SK-N-SH treated with all-trans-retinoic acid at 6 μM for 48 hours (cell line): ENCODE measurements at places on chromosomes 12 and 14.

DNA sequence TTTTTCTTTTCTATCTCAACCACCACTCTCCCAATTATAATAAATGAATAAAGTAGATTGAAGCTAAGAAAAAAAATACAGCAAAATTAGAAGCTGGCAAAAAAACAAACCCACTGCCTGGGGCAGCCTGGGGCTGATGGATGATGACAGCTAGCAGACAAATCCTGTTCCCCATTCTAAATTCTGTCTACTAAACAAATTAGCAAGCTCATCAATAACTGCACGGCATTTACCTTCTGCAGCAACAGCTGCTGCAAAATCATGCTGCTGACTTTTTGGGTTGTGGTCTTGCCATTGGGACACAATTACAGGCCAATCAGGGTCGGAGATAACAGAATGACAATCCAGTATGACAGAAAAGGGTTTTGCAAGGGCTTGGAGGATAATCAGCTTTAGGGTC is 443.6 kb upstream of the SOX5 start:
- no peak for ATAC-seq

DNA sequence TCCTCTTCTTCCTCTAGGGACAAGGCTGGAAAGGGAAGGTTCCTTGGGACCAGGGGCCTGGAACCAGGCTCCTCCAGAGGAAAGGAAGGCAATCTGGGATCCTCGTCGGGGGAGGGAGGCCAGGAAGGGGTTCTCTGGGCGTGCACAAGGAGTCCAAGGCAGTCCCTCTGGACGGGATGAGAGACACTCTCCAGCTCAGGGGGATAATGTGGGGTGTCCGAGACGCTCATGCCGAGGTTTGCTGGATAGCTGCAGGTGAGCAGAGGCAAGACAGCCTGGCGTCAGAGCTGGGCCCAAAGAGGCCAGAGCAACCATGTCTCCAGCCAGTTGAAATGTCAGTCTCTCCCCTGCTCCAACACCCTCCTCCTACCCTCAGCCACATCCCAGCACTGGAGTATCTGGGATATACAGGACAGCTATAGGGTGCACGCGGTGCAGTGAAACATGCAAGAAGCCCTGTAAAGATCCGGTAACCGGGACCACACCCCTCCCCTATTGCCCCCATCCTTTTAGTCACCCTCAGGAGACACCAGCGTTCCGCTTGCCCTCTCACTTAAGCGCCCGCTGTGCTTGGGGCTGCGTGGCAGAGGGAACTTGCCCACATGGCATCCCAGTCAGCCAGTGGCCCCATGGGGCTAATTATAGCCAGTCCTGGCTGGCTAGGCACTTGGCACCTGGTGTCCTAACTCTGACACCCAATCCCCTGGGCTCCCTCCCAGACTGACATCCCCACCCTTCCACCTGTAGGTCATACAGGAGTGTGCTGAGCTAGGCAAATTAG is at the start of gene KLHL33:
KLHL33 (minus strand) TSS at position 585 of the 781 bp plus-strand sequence; CDS start at position 230, 355 bp downstream.
- no peak for ATAC-seq

DNA sequence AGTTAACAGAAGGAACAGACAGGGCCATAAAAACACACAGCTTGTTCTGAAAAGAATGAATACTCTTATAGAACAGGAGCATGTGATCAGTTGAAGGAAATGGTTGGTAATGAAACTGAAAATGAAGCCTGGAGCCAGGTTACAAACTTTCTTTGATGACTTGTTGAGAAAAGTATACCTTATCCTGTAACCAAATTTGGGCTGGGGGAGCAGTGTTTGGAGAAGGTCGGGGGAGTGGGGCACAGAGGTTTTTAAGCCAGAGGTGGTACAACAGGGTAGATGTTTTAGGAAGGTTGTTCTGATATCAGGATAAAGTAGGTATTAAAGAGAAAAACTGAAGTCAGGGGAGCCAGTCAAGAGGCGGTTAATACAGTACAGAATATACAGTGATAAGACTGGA is 8.2 kb downstream of the GOLT1B start:
- no peak for ATAC-seq

DNA sequence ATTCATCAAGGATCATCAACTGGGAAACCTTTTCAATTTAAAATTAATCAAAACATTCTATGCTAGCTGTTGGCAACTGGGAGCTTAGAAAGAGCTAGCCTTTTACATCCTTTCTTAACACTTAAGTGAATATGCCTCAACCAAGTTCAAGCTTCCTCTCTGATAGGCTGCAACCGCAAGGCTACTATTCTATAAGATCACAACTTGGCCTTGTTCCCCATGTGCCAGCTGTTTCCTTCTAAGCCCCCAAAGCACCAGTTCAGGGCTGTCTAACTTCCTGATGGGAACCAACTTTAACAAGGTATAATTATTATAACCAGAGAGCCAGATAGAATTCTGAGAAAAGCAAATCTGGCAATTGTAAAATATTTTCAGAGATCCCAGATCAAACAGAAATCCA is 37.0 kb downstream of the KCNC2 start:
- no peak for ATAC-seq

DNA sequence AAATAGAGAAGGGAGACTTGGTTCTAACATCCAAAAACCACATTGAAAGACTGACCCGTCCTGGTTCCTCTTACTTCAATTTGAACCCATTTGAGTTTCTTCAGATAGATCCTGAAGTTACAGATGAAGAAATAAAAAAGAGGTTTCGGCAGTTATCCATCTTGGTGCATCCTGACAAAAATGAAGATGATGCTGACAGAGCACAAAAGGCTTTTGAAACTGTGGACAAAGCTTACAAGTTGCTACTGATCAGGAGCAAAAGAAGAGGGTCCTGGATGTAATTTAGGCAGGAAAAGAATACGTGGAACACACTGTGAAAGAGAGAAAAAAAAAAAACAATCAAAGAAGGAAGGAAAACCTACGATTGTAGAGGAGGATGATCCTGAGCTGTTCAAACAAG is 25.4 kb upstream of the NFKBIA start:
- no peak for ATAC-seq

DNA sequence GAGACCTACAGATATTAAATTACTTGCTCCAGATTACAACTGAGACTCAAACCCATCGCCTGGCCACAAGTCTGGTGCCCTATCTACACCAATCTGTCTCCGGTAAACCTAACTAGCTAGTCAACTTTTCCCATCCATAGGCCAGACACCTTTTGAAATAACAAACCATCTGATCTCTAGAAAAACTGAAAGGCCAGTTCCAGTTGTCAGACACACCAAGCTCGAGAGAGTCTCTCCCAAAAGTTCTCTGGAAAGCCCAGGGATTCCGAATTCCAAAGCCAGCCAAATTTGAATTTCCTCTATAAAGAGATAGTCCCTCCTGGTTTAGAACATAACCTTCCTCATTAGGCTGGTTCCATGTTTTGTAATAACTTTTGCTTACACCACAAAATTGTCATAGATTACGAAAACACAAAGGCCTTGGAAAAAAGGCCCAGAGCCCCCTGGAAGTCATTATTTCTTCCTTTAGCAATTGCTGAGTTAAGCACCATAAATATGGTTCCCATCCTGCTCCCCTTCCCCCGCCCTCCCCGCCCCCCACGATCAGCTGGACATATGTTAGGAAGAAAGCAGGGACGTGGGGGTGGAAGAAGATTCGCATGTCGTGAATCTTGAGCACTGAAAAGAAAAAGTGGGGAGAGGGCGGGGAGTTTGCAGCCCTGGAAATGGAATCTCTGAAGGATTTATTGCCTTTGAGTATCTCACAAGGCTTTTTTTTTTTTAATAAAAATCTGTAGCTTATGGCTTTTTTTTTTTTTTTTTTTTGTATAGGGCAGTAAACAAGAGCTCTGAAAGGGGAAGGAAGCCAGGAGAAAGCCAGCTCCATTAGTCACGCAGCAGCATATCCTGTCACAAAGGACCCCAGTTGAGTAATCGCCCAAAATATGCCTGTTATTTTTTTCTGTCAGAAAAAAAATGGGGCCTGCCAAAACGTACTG is 110.4 kb downstream of the ZFP36L1 start:
- ATAC-seq: peak; percentile 78

DNA sequence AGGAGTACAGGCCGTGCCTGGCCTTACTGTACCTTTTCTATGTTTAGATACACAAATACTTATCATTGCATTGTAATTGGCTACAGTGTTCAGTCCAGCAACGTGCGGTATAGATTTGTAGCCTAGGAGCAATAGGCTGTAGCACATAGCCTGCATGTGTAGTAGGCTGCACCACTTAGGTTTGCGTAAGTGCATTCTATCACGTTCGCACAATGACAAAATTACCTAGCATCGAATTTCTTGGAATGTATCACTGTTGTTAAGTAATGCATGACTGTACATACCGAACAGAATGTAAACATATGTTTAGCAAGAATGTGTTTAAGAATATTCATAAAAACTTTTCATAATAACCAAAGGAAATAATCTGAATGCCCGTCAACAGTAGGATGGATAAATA is 31.9 kb downstream of the VRTN start:
- ATAC-seq: no peak

- ATAC-seq: no peak
Observed at GRCh38 chr14:83874662-83875061, 1655.3 kb upstream of the FLRT2 start.

GRCh38 chr14:73662487-73662943 is 17.7 kb downstream of the DNAL1 start:
- peak; percentile 99 for ATAC-seq

GRCh38 chr14:51596488-51597117 is 55.1 kb upstream of the FRMD6 start:
- no peak for ATAC-seq

DNA sequence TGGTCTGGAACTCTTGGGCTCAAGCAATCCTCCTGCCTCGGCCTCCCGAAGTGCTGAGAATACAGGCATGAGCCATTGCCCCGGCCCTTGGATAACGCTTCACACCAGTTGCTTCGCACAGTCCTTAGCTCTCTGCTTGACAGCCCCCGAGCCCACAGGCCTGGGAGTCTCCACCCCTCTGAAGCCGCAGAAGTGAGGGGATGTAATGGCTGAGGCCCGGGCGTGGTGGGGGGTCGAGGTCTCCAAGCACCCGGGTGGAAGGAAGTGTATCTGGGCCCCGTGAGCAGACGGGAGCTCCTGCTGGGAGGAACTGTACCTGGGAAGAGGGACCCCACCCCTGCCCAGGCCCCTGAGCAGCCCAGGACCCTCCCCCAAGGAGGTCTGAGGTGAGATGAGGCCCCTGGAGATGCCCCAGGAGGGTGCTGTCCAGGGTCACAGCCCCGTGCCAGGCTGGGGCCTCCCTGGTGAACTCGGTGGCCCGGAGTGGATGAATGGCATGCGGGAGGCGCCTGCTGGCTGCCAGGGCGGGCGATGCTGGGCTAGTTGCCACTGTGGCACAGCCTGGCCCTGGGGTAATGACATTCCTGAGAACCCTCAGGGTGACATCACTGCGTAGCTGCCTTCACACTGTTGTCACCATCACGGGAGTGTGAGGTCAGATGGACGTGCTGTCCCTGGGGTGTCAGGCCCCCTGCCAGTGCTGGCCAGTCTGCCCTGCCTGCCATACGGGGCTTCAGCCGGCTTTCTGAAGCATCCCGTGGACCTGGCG is 48.9 kb downstream of the KIF26A start:
- no peak for ATAC-seq

DNA sequence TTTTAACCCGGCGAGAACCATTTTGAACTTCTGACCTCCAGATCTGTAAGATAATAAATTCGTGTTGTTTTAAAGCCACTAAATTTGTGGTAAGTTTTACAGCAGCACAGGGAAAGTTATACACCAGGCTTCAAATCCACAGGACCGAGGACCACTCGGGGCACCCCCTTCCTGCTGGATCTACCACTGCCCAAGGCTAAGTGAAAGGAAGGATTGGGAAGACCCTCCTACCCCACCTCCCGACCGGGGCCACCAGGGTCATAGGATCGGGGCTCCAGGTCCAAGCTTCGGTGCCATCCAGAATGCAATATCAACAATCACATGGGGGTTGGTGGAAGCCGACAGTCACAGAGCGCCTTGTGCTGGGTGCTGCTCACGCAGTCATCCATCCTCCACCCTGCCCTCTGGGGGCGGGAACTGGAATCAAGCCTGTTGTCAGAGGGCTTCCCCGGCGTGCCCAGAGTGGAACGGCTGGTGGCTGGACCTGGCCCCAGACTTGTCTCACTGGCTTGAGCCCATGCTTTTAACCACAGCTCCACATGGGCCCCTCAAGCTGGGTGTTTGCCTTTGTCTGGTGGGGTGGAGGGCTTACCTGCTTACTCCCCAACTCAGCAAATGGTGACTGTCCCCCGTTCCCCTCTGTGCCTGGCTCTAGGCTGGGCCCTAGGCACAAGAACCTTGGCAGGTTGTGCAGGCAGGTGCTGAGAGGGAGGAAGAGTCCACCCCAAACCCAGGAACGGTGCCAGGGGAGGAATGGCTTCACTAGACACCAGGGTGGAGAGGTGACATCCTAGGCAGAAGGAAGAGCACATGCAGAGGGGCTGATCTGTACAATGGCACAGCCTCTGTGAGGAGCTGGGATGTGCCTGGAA is 180.3 kb upstream of the RTL1 start:
- ATAC-seq: no peak

GRCh38 chr14:71725922-71726579 is 206.2 kb upstream of the RGS6 start:
- peak; percentile 88 for ATAC-seq

DNA sequence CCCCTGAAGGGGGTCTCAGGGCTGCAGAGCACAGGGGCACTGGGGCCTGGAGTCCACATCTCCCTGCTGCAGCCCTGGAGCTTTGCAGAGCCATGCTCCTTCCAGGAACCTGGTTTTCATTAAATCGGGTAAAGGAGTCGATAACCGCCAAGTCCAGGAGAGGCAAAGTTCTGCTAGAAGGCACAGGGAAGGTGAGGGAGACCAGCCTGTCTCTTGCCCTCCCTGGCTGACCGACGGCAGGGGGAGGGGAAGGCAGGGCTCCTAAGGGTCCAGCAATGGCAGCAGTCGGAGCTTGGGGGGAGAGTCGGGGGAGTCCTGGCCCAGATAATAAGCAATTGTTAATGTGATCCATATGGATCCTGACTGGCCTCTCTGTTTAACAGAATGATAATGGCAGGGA is 3.0 kb downstream of the FIGNL2 start:
- peak; percentile 15; the same call in 1 of the 3 replicates for ATAC-seq

GRCh38 chr12:90254796-90255195 is 546.2 kb upstream of the ATP2B1 start:
- no peak for ATAC-seq

DNA sequence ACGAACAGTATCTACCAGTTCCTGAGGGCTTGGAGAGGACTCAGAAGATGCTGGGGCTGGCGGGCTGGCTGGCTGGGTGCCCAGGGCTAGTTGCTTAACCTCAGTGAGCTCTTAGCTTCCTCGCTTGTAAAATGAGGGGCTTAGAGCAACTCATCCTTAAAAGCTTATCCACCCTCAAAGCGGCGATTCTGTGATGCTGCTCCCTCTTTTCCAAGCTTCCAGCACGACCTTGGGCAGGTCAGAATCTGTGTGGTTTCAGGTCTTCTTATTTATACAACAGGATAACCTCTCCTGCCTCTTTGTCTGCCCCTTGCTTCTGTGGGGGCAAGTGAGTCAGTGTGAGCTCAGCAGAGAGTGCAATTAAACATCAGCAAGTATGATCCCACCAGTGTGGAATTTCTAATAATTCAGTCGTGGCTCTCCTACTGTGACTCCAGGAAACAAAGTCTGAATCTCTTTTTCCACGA is 281.8 kb downstream of the KSR2 start:
- ATAC-seq: peak; percentile 55

- no peak for ATAC-seq
Observed at GRCh38 chr12:109020146-109020795, 597 bp downstream of the SVOP start.
